NCI-H510A (cell line): ENCODE measurements at places on chromosomes 13 and 19.

GRCh38 chr19:50657712-50658440 lies 8.6 kb downstream of the C19orf81 start:
- no peak for DNase-seq

GRCh38 chr13:102816708-102817107 lies 17.8 kb downstream of the BIVM start:
- no peak for DNase-seq

GRCh38 chr13:28851422-28851821 lies 31.3 kb downstream of the MTUS2 start:
- DNase-seq, result no peak

GRCh38 chr13:41995946-41996345 lies 35.0 kb upstream of the VWA8 start:
- DNase-seq, result no peak

DNA sequence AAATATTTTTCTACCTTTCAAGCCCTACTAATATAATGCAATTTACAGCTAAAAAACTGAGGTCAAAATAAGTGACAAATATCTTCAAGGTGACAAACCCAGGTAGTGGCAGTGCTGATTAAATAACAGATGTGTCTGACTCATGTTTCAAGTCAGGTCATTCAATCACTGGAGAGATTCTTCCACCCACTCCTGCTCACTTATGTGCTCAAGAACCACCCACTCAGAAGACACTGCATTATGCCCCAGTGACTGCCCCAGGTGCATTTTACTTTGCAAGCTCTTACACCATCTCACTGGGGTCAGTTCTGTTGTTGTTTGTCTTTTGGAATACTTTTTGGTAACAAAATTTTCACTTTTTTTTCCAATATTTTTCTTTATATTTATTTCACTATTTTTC lies 2.2 kb downstream of the ZNF100 start:
- no peak for DNase-seq

- DNase-seq, result no peak
Measured at GRCh38 chr13:73355134-73355533, 296.3 kb downstream of the KLF5 start.

- no peak for DNase-seq
Measured at GRCh38 chr13:97761796-97762540, 191.5 kb upstream of the IPO5 start.

- DNase-seq, result no peak
Measured at GRCh38 chr19:41541990-41542584, 33.9 kb upstream of the CEACAM21 start.

- DNase-seq, result no peak
Measured at GRCh38 chr13:36630181-36630803, 43.5 kb upstream of the SERTM1 start.

DNA sequence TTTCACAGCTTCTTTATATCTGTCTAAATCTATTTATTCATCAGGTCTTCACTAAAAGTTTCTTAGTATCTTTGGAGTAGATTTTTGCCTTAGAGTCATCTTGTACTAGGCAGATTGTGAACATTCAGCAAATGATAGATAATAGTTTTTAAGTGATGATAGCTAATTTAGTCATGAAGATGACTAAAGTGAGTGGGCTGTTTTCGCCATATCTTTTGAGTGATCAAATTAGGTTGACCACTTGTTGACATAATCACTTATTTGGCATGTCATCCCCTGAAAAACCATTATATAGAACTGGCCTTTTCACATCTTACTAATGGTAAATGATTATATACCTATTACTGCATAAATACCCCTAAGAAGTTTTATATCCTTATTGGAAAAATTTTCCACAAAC lies 999.2 kb downstream of the PCDH17 start:
- no peak for DNase-seq

DNA sequence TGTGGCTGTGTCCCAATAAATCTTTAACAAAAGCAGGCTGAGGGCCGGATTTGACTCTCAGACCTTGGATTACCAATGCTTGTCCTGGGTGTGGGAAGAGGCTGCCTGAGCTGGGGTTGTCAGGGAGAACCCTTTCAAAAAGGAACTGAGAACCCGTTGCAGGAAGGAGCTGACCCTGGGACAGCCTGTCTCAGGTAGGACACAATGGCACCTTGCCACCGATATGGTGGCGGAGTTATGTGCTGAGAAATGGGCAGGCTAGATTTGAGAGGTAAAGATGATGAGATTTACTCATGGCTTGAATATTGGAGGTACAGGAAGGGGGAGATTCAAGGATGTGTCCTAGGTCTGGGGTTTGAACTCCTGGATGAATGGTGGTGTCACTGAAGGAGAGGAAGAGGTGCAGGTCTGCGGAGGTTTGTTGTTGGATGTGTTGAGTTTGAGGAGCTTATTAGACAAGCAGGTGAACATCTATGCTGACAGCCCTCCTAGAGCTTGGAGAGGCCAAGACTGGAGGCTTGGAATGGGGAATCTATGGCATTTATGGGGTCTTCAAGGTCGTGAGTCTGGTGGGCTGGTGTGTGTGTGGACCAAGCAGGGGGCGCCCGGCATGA lies 7.2 kb downstream of the PLEKHF1 start:
- no peak for DNase-seq

DNA sequence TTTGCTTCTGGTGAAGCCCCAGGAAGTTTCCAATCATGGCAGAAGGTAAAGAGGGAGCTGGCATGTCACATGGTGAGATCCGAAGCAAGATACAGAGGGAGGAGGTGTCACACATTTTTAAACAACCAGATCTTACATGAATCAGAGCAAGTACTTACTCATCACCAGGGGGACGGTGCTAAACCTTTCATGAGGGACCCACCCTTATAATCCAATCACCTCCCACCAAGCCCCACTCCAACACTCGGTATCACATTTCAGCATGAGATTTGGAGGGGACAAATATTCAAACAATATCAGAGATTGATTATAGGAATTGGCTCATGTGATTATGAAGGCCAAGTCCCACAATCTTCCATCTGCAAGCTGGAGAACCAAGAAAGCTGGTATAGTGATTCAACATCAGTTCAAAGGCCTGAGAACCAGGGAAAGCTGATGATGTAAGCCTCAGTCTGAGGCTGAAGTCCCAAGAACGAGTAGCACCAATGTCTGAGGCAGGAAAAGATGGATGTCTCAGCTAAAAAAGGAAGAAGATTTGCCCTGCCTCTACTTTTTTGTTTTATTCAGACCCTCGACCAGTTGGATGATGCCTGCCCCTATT lies 58.6 kb upstream of the WDFY2 start:
- no peak for DNase-seq

DNA sequence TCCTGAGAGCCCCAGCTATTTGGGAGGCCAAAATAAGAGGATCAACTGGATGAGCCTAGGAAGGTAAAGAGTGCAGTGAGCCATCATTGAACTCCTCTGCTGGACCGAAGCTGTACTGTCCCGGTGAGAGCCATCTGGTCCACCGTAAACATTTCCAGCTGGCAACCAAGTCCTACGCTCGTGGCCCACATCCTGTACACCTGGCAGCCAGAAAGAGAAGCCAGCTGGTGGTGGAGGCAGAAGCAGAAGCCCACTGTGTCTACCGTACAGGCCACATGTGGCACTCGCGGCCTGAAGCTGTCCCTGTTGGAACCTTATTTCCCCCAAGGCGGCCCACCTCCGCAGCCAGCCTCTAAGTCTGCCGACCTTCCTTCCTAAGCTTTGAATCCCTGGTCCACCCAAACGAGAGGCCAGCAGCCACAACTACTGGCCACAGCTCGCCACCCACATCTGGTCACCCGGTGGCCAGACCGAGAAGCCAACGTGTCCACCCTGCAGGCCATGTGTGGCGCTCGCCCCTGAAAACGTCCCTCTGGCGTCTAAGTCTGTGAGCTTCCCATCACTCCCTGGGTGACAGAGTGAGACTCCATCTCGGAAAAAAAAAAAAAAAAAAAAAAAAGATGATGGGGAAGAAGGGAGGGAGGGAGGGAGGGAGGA lies 14.2 kb upstream of the ZNF91 start:
- DNase-seq, result no peak

DNA sequence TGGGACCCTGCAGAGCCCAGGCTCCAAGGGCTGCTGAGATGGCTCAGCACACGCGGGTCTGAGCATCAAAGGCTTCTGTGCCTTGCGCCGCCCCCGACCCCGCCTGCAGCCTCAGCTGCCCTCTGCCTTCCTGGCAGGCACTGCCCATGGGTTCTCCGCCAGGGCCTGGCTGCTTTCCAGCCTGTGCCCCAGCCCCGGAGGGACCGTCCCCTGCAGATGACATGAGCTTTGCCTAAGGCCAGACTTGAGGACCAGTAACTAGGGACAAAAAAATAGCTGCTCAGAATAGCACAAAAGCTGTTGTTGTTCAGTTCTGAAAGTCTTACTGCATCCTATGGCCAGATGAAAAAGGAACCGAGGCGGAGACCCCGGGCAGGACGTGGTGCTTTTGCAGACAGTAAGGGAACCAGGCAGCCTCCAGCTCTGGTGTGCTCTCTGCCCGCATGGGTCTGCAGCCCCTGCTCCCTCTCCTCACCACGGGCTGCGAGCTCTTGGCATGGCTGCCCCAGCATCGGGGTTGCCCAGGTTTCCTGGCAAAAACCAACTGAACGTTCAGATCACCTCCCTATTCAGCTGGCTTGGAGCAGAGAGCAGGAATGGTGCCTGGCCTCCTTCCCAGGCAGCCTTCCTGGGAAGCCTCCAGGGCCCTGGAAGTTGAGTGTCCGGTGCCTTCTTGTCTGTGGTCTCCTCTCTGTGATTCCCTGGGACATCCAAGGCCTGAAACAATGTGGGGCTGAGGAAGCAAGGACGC lies 12.5 kb upstream of the CFAP97D2 start:
- no peak for DNase-seq

DNA sequence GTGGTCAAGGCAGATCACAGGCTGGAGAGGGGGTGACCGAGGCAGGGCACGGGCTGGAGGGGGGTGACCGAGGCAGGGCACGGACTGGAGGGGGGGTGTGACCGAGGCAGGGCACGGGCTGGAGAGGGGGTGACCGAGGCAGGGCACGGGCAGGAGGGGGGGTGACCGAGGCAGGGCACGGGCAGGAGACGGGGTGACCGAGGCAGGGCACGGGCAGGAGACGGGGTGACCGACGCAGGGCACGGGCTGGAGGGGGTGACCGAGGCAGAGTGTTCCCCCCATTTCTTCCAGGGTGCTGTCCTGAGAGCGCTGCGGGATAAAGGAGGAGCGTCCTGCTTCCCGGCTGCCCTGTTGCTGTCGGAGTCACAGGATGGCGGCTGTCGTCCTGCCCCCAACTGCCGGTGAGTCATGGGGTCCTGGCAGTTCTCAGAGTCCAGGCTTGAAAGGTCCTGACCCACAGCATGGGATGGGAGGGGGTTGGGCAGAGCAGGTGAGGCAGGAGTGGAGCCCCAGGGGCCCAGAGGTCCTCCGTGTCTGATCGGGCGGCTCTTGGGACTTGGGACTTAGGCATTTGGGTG lies 5.3 kb downstream of the ZNF557 start:
- no peak for DNase-seq

- no peak for DNase-seq
Measured at GRCh38 chr19:55550321-55550650, 4.9 kb upstream of the SBK3 start.

- DNase-seq, result no peak
Measured at GRCh38 chr13:110001670-110002275, 215.4 kb upstream of the IRS2 start.

DNA sequence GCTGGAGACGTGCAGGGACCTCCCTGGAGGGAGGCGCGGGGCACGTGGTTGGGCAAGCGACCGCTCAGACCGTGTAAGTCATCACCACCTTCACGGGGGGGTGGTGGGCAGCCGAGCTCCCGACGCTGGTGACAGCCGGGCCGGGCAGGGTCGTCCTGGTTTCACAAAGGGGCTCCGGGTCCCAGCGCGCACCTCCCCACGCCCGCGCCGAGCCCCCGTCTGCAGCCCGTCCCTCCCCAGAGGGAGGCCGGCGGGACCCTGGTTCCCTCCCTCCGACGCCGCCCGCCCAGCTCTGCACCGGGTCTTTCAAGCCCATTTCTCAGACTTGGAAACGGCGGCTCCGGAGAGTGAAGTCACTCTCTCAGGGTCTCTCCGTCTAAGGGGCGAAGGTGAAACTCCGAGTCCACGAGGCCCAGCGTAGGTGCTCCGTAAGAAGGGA lies 729 bp upstream of the ARID3A start:
- DNase-seq, result no peak

DNA sequence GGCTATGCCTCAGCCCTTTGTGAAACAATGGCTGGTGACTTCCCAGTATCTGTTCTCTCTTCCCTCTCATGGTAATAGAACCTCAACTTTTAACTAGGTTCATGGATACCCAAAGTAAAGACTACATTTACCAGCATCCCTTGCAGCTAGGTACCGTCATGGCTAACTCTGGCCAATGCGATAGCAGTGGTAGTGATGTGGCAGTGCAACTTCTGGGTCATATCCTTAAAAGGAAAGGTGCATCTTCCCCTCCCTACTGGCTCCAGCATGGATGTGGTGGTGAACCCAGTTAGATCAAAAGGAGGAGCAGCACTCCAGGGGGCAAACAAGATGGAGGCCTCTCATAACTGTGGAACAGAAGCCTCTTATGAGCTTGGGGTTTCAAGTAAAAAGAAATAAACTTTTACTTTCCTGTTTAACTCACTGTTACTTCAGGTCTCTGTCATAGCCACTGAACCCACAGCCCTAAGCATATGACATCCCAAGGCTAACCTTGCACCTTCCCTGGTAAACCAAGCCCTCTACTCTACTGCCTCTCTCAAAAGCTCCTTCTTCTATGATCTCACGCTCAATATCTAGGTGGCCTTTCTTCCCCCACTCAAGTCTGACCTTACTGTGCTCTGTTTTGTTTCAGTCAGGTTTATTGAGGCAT lies 104.4 kb downstream of the DOCK9 start:
- no peak for DNase-seq

GRCh38 chr13:109157275-109157674 lies 527.9 kb downstream of the MYO16 start:
- DNase-seq, result no peak

GRCh38 chr19:30106417-30107095 lies 164.5 kb downstream of the URI1 start:
- no peak for DNase-seq

GRCh38 chr19:2791876-2792275 lies 6.6 kb downstream of the THOP1 start:
- no peak for DNase-seq

- DNase-seq, result no peak
Measured at GRCh38 chr13:114177245-114178010, 1.6 kb upstream of the CFAP97D2 start.

- no peak for DNase-seq
Measured at GRCh38 chr13:113420833-113421600, 32.3 kb downstream of the ADPRHL1 start.

GRCh38 chr13:74036373-74036772 lies 97.8 kb downstream of the KLF12 start:
- no peak for DNase-seq

DNA sequence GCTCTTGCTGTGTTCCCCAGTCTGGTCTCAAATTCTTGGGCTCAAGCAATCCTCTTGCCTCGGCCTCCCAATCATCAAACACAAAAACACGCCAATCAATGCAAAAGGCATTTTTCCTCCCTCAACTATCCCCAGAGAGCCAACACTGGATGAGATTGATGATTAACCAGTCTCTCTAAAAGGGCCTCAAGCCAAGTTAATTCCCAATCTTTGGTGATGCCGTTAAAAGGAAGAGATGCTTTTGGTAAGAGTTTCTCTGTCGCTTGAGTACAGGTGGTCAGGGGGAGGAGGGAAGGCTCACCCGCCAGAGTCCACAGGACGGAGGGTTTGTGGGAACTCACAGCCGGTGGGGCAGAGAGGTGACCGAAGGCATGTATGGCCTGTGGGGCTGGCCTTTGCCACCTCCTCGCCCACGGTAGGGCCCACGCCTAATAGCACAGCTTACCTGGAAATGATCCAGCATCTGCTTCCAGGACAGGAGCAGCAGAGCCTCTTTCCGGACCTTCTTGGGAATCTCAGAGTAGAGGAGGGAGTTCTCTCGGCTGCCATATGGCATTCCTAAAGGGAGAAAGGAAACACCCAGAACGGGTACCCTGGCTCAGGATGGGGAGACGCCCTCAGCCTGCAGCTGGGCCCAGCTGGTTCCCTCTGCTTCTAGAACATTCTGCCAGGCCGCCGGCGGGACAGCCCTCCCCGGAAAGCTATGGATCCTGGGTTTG lies 18.1 kb downstream of the DPP9 start:
- DNase-seq, result no peak
